ENCODE measurements at places on chromosomes 2 and 18.
A peak's percentile ranks its signal among the peaks of the same experiment; 100 is the strongest.

GRCh38 chr2:175597286-175597685 is 404.8 kb downstream of the LNPK start:
- no peak for DNase-seq

DNA sequence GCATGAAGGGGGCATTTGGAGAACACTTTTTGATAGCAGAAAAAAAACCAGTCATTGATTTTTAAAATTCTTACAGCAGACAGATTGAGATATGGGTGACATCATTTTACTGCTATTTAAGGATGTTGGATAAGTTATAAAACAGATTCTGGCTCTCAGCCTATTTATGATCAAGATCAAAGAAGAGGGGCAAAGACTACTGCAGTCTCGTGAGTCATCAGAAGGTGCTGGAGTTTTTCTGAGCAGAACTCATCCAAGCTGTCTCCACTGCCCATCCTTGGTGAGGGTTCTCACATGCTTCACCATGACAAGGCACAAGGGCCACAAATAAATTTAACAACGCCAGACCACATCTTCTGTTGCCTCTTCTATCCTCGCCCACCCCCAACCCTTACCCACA is 58.8 kb downstream of the ST6GAL2 start:
- no peak for DNase-seq

- no peak for DNase-seq
Observed at GRCh38 chr2:207397917-207398655, 131.7 kb upstream of the CREB1 start.

DNA sequence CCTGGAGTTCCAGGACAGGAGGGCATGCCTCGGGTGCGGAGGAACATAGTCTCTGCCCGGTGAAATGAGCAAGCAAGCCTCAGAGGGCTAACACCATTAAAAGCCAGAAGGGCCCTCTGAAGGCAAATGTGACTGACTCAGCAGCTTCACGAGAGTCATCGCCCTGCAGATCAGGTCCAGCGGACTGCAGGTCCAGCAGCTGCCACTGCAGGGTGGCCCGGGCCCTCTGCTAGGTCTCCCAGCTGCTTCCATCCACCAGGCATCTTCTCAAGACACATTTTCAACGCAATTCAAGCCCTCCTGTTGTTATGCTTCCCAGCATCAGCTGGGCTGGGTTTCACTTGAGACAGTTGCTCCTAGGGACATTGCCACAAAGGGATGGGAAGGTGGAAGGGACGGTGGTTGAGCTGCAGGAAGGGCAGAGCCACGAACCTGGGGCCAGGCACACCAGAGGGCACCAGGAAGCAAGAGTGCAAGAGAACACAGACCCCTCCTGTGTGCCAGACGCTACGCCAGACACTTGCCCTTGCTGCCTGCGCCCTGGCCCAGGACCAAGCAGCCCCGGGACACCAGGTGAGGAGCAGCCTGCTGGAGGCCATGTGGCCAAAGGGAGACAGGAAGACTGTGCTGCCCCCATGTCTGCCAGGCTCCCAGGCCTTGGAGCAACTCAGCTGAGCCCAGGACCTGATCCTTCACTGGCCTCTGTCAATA is 173.0 kb downstream of the HDAC4 start:
- DNase-seq, result no peak

- DNase-seq, result no peak
Observed at GRCh38 chr2:112096098-112096497, 41.0 kb downstream of the TMEM87B start.

- DNase-seq, result no peak
Observed at GRCh38 chr2:79947751-79948150, 356.8 kb downstream of the LRRTM1 start.

GRCh38 chr2:102698369-102699111 is 63.3 kb upstream of the TMEM182 start:
- DNase-seq, result no peak

DNA sequence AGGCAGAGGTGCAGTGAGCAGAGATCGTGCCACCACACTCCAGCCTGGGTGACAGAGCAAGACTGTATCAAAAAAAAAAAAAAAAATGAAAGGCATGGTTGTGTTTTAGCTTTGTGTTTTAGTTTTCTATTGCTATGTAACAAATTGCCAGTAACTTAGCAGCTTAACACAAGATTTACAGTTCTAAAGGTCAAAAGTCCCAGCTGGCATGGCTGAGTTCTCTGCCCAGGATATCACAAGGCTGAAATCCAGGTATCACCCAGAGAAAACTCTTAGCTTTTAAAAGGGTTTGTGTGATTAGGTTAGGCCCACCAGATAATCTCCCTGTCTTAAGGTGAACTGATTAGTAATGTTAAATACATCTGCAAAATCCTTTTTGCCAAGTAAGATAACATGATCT is 107.7 kb upstream of the YPEL5 start:
- DNase-seq, result no peak

- DNase-seq, result no peak
Observed at GRCh38 chr18:2114765-2115164, 456.5 kb downstream of the METTL4 start.

- DNase-seq, result no peak
Observed at GRCh38 chr2:185208261-185208660, 530.3 kb upstream of the FSIP2 start.

GRCh38 chr2:217683106-217683870 is 319.5 kb downstream of the TNS1 start:
- no peak for DNase-seq

GRCh38 chr2:253202-253638 is 10.6 kb downstream of the SH3YL1 start:
- no peak for DNase-seq

- no peak for DNase-seq
Observed at GRCh38 chr2:66439812-66440542, 5.1 kb downstream of the MEIS1 start.

GRCh38 chr2:175002547-175003274 is 2.5 kb downstream of the CHN1 start:
- DNase-seq, result no peak

GRCh38 chr2:217316743-217317142 is 456.9 kb upstream of the TNP1 start:
- DNase-seq, result no peak

DNA sequence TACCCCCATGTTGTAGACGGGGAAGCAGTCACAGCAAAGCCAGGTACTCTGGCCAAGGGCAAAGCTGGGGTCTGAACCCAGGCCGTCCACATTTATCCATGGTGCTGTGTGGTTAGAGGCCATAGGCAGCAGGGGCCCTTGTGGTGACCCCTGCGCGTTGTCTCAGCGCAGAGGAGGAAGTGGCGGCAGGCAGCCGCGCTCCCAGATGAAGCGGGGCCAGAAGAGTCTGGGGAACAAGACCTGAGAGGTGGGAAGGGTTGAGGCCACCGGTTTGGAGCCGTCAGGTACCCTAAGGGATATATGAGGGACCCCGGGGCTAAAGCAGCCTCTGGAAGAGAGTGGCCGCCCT is 770 bp downstream of the ZNF396 start:
- DNase-seq, result no peak

- DNase-seq, result peak; percentile 41
Observed at GRCh38 chr2:229665158-229665557, 49.2 kb downstream of the DNER start.

Data from substantia nigra (tissue), 51 donors.